Uterus (tissue), 4 donors: ENCODE measurements at places on chromosomes 7 and 10. TPM values are rescaled to one million over a fixed set of nuclear protein-coding genes. Genes with fewer than 3 reads are reported as not detected.

DNA sequence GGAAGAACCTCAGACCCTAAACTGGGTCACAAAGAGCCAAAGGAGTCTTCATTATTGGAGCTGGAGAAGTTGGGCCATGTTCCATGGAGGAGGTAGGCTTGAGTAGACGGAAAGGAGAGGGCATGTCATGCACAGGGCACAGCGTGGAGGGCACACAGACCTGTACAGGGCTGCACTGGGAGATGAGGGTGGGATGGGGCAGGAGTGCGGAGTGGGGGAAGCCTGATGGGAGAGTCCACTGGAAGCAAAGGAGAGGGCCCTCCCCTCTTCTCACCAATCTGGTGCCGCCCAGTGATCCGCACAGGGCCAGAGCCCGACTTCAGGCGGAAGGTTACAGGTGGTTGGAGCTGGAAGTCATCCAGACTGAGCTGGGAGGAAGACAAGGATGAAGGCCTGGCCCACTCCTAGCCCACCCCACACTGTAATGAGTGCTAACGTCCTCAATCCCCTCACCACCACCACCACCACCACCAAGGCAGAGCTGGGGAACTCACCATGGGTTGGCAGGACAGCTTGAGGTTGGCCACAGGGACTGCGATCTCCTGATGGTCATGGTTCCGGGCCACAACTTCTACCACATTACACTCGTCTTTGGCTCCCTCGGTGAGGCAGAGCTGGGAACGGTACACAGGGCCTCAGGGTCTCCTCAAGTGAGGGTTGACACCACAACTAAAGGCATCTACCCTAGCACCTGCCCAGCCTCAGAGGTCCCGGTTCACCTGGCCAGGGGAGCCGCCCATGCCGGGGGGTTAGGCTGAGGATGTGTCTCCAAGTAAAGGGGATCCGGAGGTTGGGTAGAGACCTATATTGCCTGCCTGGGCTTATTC is 1.0 kb downstream of the NPM3 start:
- DNase-seq, result no peak

CC2D2B gene
- total RNA-seq, result 2.1 TPM

DNA sequence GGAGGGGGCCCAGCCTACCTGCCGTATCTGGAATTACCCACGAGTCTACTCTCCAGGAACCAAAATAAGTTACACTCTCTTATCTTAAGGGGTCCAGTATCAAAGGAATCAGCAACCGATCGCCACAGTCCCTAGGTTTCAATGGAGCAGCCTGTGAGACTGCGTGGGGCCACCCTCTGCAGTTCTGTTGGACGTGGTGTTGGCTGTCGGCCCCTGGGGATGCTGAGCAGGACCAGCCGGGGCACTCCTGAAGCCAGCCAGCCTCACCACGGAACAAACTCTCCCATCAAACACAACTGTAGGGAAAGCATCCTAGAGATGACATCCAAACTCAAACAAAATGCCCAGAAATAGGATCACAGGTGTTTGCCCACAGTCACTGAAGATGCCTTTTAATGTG is 25.5 kb upstream of the ABLIM1 start:
- DNase-seq, result no peak

DNA sequence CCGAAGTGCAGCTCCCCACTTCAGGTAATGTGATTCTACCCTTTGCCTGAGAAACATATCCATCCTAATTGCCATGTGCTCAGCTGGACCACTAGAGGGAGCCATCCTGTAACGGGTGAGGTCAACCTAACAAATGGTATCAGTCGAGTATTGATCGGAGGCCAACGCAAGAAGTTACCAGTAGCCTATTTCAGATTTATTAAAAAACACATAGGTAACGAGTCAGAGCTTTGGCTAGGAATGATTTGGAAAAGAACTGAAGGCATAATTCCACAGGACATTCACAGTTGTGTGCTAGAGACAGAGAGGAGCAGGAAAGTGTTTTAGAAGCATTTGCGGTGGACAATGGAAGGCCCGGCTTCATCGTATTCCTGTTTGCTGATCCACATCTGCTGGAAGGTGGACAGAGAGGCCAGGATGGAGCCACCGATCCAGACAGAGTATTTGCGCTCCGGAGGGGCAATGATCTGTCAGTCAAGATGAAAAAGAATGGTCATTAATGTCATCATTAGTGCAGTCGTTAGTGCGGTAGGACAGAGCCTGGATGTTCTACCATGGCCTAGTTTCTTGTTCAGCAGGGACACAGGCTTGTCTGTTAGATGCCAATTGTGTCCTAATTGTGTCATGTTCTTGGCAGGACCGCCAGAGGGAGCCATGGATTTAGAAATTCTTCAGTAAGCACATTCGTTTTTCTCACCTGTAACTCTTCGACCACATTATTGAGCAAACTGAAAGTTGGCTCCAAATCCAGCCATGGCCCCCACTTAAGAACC is 17.5 kb downstream of the ACTA2 start:
- peak; percentile 78 for DNase-seq

SPAM1 gene
- not detected for total RNA-seq

DNA sequence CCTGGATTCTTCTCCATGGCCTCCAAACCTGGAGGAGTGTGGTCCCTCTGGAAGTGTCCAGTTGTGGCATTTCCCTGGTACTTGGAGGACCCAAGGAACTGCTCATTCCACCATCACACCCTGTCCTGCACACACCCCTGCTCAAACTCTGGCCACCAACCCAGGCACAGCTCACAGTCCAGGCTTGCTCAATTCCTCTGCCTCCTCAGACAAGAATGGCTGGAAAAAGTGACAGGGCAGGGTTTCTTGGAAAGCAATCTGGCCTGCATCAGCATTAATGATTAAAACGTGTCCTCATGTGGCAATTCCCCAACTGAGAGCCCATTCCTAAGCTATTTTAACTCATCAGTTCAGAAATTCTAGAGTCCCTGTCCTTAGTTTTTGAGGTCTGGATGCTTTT is 17.2 kb upstream of the TPST1 start:
- DNase-seq, result no peak
